Myocyte (in vitro differentiated cells): ENCODE measurements at places on chromosomes 4 and X. TPM values are rescaled to one million over a fixed set of nuclear protein-coding genes. Genes with fewer than 3 reads are reported as not detected.

ESX1 gene
- not detected in 2 replicates for total RNA-seq

XAGE1A gene
- total RNA-seq: not detected in 2 replicates

GAGE1 gene
- total RNA-seq: not detected in 2 replicates

GRXCR1 gene
- not detected in 2 replicates for total RNA-seq

TRIML2 gene
- total RNA-seq: not detected in 2 replicates

MAGED4 gene
- total RNA-seq: 1.8 and 18.1 TPM in 2 replicates

DNA sequence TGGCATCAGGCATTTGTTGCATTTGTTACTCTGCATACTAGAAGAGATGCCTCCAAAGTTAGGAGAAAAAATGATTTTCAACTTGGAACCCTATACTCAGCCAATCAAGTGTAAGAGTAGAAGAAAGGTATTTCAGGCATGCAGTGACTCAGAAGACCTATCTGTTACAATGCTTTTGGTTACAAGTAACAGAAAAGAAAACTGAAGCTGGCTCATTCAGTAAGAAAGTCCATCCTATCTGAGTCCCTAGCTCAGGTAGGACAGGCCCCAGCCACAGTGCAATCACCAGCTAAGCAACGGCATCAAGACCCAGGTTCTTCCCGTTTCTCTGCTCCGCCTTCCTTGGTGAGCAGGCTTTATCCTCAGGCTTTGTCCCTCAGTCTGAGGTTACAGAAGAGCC lies 23.3 kb downstream of the MECP2 start:
- DNase-seq: peak; percentile 39

DNA sequence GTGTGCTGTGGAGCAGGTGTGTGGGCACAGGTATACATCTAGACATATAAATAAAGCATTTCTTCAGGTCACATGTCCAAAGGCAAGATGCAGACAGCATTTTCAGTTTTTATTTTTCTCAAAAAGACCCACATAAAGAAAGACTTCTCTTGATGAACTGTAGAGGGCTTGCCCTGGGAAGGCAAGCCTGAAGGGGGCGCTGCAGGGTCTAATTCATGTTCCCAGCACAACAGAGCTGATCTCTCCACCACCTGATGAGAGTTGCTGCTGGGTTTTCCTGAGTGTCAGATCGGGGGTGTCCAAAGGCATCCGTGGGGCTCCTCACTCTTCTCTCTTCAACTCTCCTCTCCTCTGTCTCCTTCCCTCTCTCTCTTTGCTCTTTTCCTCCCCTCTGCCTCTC lies 26.6 kb downstream of the ADRA2C start:
- no peak for DNase-seq

DNA sequence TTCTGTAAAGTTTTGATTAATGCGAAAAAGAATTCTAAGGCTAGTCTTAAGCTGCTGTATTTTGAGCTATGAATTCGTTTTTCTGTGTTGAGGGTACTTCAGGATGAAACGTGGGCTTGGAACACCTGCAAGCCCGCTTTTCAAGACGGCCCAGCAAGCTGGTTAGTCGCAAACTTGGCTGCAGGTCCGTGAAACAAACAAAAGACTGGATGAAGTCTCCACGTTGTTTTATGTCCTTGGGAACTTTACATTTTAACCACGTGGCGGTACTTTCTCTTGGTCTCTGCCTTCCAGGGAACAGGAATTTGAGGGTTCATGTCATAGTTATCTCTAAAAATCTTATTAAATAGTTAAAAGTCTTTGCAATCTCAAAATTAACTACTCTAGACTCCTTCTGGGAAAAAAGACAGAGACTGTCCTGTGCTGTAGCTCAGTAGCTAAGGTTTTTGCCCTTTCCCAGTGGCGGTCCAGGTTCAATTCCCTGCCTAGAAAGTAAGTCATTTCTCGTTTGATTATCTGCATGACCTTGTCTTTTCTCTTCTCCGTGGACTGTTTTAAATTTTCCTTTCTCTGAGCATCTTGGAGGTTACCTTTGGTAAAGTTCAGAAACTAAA lies 21.0 kb downstream of the TENM3 start:
- no peak for DNase-seq

GRCh38 chr4:177190995-177191580 lies 118.6 kb upstream of the NEIL3 start:
- DNase-seq: peak; percentile 18

- no peak for DNase-seq
Measured at GRCh38 chrX:54995621-54996020, 1.6 kb upstream of the PFKFB1 start.

DNA sequence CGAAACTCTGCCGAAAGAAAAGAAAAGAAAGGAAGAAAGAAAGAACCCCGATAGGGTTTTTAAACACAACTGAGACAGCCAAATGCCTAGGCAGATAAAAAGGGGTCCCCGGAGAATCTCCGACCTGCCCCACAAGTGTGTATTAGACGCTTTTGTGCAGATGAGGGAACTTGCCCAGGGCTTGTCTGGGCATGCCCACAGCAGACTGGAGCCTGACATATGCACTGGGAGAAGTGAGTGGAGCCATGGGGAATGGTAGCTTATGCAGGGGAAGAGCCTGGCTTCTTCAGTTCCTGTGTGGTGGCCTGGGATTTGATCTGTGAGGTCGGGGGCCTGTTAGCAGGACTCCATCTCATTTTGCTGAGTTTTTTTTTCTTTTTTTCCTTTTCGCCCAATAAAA lies 199.0 kb downstream of the GPC3 start:
- no peak for DNase-seq

DNA sequence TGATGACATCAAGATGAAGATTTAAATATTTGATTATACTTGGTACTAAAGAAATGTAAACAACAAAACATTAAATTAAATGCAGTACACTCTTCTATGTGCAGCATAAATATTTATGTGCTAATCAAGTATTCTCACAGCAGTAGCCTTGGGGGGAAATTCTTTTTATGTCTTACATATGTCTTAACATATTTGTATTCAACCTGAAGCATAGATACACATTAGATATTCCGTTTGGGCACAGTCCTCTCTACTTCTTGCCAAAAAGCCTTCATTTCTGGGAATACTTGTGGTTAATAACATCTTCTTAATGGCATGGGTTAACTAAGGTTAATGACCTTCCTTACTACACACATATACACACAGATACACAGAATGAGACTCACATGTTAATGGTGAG lies 19.8 kb downstream of the TMPRSS11F start:
- no peak for DNase-seq

DNA sequence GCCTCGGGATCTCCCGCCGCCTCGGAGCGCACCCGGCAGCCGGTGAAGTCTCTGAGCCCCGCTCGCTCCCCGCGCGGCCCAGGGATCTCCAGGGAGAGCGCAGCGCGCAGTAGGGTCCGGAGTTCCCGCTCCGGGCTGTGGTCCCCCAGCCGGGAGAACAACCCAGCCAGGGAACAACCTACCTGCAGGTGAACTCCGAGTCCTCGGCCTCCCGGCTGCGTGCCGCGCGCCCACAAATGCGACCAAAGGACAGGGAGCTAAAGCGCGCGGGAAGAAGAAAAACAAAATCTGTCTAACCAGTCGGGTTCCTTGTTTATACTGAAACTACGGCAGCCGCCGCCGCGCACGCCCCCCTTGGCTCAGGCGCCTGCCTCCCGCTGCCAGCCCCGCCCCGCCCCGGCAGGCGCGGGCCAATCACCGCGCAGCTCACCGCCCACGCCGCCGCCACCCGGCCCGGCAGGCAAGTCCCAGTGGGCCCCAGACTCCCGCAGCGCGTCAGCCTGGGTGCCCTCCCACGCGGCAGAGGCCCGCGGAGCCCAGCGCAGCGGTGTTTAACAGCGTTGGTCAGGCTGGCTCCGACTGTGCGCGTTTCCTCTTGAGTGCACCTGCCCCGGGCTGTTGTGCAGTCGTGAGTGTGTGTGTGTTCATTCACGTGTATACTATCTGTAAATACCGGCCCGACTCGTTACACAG lies at the start of gene RASGEF1B:
RASGEF1B (minus strand) TSS at position 320 of the 693 bp plus-strand sequence. CDS start 12,399 bp downstream, outside the sequence.
- peak; percentile 60 for DNase-seq

DNA sequence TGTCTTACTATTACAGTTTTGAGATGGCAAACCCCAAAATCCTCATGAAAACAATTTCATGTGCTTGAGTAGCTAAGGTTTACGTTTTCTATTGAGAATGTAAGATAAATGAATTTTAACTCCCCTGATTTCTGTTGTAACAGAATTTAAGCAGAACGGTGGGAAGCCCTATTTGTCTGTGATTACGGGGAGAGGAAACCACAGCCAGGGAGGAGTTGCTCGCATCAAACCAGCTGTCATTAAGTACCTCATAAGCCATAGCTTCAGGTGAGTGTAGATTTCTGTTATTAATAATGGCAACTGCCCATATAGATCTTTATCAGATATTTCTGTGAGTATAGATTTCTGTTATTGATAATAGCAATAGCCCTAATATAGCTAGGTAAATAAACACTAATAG lies 44.2 kb upstream of the RHOH start:
- no peak for DNase-seq

DNA sequence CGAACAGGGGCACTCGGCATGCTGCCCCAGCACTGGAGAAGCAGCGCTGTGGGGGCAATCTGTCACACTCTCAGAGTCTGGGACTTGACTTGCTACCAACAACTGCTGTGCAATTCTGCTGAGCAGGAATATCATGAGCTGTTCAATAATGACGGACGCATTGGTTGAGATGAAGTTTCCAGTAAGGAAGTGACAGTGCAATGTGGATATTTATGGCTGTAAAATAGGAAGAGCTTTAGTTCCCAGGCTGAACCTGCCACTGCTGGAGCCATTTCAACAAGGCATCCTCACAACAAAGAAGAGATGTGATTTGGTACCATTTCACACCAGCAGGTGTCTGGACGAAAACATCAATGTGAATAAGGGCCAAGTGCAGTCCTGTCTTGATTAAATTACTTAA lies 24.2 kb downstream of the CHST7 start:
- DNase-seq: no peak

- DNase-seq: no peak
Measured at GRCh38 chr4:2689825-2690700, 66.1 kb downstream of the TNIP2 start.

DNA sequence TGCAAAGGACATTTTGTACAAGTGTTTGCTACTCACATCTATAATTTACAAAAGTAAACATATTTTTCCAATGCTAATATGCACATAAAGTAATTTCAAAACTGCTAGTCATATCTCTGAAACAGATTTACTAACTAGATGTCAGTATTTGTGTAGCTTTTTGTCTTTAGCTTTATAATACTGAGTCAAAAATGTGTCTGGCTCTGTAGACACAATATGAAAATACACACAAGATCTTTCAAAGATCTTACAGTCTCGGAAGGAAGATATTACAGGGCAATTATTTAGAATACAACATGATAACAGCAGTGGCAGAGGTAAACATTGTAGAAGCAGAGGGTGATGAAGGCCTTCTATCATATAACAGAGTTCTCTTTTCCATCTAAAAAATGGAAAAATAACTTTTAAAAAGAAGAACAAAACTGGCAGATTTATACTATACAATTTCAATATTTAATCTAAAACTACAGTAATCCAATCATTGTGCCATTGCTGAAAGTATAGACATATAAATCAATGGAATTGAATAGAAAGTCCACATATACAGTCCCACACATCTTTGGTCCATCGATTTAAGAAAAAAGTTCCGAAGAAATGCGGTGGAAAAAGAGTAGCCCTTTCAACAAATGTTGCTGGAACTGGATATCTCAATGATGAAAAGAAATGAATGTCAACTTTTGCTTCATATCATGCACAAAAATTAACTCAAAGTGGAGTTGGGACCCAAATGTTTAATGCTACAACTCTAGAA lies 29.4 kb downstream of the ARAP2 start:
- DNase-seq: no peak

GRCh38 chr4:159204566-159204965 lies 101.7 kb downstream of the RAPGEF2 start:
- no peak for DNase-seq

DNA sequence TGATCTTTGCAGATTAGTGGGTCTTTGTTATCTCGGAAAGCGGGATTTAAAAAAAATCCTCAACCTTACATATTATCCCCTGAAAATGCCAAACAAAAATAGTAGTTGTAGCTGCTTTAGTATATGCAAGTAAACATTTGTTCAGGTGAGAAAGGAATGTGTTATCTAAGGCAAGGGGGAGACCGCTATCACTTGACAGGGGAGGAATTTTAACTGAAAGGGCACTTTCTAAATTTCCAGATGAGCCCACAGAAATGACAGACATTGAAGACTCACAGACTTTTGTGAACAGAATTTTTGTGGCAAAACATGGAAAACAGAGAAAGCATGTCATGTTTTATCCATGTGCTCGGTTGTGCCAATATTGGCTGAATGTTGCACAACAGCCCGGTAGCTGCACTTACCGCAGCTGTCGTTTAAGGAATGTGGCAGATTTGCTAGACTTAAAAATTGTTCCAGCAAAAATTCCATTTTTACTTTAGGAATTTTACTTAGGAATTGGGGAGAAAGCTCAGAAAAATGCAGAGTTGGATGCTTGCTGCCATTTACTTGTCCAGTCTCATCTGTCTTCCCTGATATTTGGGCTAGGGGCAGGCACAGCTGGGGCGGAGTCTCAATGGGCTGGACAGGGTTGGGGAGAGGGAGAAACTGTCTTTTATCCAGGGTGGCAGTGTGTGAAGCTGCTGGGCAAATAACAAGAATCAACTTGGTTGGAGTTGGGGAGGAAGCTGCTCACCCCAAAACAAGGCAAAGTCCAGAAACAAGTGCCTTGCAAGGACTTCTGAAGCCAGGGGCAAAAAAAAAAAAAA lies 94.6 kb upstream of the RPS6KA3 start:
- peak; percentile 56 for DNase-seq

GRCh38 chr4:6763330-6763851 lies 19.1 kb upstream of the KIAA0232 start:
- no peak for DNase-seq

DNA sequence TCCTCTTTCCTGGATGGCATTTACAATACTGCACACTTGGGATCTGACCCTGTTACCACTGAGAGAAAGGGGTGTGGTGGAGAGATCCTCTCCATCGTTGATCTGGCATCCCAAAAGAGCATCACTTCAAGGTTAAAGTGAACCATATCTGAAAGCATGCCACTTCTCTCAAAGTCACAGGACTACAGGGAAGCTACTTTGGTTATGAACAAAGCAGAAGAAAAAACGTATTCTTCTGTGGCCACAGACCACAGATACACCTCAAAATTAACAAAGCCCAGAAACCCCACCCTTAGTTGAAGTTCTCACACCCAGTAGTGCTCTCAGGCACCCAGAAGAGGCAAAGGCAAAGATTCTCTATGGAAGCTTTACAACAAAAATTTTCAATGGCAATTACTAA lies 108.3 kb downstream of the JADE1 start:
- no peak for DNase-seq

DNA sequence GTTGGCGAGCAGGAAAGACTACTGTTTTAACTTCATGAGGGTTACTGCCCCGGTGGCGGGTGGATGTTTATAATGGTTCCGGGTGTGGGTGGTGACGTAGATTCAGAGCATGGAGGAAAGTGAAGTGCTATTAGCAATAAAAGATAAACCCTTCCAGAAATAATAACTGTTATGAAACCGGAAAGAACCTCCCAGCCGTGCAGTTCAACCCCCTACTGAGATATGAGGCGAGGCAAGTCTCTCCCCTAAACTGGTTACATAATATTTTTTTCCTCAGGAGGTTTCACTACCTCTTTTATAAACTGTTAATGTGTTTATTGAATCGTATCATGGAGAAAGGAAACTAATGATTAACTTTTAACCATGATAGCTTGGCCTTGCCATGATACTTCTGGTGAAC lies 33.9 kb upstream of the STIM2 start:
- DNase-seq: no peak
